ENCODE measurements at places on chromosomes 3 and 15.
A peak's percentile ranks its signal among the peaks of the same experiment; 100 is the strongest.

DNA sequence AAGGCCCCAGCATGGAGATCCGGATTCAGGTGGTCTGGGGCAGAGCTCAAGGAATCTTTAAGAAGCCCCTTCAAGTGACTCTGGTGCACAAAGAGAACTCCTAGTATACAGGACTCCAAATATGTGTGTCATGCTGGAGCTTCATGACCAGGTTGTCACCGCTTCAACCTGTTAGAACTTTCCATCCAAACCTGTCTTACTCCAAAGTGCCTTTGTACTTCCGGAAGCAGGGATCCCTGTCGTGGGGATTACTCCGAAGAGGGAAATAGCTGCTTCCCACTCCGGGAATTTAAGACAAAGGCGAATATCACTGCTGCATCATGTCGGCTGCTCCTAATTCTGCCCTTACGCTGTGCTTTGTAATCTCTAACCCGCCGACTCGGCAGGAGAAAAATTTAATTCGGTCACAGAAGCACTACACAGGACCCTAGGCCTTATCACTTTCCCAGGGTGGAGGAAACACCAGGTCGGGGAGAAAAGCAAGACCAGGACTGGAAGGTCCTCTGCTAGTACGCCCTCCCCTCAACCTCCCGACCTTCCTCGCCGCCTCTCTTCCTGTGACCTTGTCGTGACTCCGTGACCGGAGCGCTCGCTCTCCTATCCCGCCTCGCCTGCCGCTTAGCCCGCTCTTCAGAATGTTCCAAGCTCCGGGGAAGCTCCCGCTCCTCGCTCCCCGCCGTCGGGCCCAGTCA lies 730 bp downstream of the HIGD1A start:
- no peak for DNase-seq

DNA sequence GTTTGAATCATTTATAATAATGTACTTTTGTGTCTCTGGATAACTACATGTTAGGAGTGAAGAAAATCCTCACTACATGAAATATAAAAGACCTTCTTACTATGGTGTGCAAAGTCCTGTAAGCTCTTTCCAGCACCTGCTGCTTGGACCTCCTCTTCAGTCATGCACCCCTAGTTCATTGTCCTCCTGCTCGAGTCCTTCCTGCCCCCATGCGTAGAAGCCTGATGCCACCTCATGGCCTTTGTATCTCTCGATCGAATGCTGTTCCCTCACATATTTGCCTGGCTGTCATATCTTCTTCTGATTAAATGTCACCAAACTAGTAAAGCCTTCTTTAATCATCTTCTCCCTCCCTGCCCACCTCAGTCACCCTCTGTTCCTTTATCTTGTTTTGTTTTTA lies 49.9 kb upstream of the SUCLG2 start:
- no peak for DNase-seq

DNA sequence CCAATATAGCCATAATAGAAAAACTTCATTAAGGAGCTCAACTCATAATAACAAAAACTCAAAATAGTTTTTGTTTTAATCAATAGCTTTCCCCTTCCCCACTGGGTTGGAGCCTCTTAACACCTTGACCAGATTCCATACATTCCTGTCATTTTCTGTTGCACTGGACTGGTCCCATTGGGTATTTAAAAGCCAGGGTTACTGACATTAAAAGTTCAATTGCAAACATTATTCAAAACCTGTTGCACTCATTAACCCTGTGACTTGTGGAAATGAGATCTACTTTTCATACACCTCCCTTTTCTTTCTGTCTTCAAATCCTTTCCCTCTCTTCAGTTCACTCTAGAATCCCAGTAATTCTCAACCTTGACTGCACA lies 1.7 kb upstream of the HRG start:
- DNase-seq, result no peak

DNA sequence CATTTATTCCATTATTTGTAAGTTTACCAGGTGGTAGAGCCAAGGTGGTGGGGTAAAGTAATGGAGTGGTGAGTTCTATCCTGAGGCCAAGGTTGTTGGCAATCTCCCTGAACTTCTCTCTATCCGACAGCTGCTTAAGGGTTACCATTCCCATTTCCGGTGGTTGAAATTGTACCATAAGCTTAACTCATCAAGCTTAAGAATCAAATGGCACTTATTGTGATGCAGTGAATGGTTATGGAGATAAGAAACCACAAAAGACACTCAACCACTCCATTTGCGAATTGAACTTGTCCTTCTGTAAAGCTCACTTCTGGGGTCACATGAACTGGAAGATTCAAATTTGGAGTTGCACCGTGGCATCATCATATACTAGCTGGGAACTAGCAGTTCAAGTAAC lies 287.4 kb upstream of the SLCO3A1 start:
- DNase-seq, result no peak

- no peak for DNase-seq
Measured at GRCh38 chr3:192827863-192828594, 89.6 kb downstream of the MB21D2 start.

DNA sequence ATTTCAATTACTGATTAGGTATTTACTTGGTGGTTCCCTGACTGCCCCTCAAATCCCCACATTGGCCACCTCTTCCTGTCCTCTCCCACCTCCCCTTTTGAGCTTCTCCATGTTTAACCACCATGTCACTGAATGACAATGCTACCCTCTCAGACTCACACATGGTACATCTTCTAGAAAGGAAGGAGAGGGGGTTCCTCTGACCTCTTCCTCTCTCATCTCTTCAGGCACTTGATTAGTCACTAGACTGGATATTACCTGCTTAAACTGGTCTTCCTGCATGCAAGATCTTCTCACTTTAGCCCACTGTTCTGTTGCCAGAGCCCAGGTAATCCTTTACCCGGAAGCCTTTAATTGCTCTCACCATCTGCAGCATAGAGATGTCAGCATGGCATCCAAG lies 64.9 kb downstream of the DIPK2A start:
- DNase-seq, result no peak

GRCh38 chr3:52319921-52320595 lies 3.9 kb downstream of the DNAH1 start:
- no peak for DNase-seq

DNA sequence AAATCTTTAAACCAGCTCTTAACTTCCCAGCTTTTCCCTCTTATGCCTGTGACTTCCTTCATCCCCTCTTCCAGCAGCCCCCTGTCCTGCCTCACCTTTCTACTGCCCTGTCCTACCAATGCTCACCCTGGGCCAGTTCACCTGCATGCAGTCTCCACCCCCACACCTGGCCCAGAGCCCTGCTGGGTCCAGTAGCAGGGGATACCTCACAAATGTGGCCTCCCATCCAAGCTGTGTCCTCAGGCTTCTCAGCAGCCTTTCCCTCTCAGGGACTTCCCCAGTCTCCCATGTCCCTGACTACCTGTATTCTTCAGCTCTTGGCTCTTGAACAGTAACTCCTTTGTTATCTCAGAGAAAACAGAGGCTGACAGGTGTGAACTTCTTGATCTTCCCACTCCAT lies 503.2 kb downstream of the MFSD1 start:
- no peak for DNase-seq

GRCh38 chr15:47997195-47998080 lies 123.4 kb upstream of the SLC24A5 start:
- no peak for DNase-seq

GRCh38 chr3:20905210-20905805 lies 719.3 kb upstream of the SGO1 start:
- no peak for DNase-seq

DNA sequence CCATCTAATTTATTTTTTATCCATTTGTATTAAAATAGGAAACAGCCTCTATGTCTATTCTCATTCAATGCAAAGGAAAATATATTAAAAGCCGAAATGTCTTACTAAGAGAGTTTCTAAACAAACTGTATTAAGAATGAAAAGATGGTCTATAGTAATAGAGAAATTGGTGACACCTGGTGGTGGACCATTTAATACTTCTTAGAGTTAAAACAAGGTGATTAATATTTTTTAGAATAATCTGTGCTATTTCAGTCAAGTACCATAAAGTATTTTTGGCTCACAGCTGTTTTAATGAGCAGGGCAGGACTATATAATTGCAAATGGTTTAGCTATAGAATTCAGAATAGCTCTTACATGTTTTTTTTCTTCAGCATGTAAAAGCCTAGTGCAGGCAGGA lies 55.7 kb downstream of the SYNPR start:
- peak; percentile 4 for DNase-seq

- DNase-seq, result no peak
Measured at GRCh38 chr15:29675791-29676301, 146.4 kb downstream of the TJP1 start.

GRCh38 chr3:183857863-183858262 lies 26.8 kb downstream of the PARL start:
- DNase-seq, result no peak

GRCh38 chr3:7573330-7573729 lies 712.4 kb downstream of the GRM7 start:
- DNase-seq, result no peak

GRCh38 chr3:33578325-33579177 lies 138.3 kb upstream of the UBP1 start:
- peak; percentile 11 for DNase-seq

DNA sequence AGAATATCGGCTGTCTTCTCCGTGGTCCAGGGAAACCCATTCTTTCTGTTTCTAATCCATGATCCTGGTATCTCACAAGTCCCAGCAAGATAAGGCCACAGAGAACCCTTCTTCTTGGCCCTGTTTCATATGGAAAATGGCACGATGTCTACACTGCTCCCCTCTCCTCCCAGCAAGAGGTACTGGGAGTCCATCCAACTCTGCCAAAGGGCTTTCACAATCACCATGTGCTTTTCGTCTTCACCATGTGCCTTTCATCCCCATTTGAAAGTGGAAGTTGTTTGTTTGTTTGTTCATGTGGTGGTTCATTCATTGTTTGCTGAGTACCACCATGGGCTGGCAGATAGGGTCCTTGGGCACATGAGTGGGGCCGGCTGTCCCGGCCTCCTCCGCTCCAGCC lies 5.5 kb downstream of the ITIH3 start:
- no peak for DNase-seq

- peak; percentile 65 for DNase-seq
Measured at GRCh38 chr15:30922480-30923311, 19.0 kb downstream of the FAN1 start.

DNA sequence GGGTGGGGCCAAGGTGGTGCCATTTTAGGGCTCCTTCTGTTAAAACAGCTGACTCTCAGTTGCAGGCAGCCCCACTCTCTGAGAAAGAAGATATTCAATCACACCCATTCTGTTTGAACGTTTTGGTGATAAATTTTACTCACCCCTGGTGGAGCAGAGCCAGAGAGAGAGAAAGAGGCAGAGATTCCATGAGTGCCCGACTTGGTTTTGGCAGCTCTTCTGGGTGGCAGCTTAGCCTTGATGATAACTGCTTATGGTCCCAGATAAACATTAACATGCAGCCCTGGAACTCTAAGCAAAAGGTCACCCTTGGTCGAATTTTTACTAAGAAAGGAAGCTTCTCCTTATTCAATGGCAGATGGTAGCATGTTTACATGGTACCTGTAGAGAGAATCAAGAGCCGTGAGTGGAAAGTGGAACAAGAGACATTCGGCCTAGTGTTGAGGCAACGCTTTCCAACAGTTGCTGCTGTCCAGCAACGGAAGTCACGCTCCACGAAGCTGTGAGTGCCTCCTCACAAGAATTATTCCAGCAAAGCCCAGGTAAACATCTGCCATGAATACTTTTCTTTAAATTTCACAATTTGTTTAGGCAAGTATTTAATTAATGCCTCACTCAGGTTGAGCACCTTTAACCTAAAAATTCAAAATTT lies 530.6 kb upstream of the ROBO2 start:
- no peak for DNase-seq

DNA sequence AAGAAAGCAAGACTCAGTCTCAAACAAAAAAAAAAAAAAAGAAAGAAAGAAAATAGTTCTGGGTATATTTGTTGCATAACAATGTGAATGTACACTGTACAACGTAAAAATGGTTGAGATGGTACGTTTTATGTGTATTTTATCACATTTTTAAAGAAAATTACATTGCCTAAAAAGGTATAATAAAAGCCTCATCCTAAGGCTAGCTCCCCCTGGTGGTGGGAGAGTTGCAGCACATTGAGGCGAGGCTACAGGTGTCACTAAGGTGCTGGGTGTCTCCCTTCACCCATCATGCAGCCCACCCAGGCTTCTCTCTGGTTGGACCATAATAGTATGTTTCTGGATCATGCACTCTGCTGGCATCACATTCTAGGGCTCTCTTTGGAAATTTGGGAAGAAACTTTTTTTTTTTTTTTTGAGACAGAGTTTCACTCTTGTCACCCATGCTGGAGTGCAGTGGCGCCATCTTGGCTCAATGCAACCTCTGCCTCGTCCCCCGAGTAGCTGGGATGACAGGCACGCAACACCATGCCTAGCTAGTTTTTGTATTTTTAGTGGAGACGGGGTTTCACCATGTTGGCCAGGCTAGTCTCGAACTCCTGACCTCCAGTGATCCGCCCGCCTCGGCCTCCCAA lies 12.4 kb upstream of the RAB11A start:
- peak; percentile 38 for DNase-seq

DNA sequence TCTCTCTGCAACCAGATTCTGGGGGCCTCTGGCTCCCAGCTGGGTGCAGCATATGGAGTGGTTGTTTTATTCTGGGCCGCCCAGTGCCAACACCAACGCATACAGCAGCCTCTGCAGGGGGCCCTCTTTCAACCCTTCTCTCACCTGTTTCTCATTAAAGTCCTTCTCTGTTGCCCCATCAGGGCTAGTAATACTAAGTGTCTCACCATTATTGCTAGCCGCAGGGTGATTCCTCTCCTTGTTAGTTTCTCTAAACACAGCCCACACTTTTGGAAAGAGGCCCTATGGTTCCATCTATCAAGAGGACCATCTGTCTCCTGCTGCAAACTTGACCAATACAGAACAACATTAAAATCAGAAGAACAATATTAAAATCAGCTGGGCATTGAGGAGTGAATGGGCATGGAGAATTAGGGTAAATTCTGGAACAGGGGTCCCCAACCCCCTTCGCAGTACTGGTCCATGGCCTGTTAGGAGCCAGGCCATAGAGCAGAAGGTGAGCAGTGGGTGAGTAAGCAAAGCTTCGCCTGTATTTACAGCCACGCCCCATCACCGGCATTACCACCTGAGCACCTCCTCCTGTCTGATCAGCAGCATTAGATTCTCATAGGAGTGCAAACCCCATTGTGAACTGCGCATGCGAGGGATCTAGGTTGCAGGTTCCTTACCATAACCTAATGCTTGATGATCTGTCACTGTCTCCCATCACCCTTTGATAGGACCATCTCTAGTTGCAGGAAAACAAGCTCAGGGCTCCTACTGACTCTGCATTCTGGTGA lies 36.5 kb downstream of the ALS2CL start:
- DNase-seq, result no peak

- no peak for DNase-seq
Measured at GRCh38 chr15:98983334-98983733, 24.3 kb downstream of the PGPEP1L start.

- DNase-seq, result no peak
Measured at GRCh38 chr3:185760088-185760487, 64.8 kb downstream of the IGF2BP2 start.

GRCh38 chr15:49428409-49429095 lies 5.5 kb downstream of the FGF7 start:
- no peak for DNase-seq

- DNase-seq, result no peak
Measured at GRCh38 chr15:44782516-44782915, 46.2 kb downstream of the TRIM69 start.

DNA sequence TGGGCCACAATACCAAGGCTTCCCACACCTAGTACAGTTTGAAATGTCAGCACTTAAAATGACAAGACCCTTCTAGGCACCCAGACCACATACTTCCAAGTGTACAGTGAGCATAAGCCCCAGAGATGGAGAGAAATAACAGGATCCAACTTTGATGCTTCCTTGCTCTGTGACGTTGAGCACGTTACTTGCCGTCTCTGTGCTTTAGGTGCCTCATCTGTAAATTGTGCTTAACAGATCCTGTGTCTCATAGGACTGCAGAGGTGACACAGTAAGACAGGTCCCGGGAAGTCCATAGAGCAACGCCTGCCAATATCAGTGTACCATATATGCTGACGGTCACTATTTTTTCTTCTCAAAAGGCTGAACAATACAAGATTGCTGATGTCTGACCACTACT lies 59.1 kb downstream of the LRIG1 start:
- no peak for DNase-seq
